ENCODE measurements at places on chromosomes 13 and 19.
A peak's percentile ranks its signal among the peaks of the same experiment; 100 is the strongest.

DNA sequence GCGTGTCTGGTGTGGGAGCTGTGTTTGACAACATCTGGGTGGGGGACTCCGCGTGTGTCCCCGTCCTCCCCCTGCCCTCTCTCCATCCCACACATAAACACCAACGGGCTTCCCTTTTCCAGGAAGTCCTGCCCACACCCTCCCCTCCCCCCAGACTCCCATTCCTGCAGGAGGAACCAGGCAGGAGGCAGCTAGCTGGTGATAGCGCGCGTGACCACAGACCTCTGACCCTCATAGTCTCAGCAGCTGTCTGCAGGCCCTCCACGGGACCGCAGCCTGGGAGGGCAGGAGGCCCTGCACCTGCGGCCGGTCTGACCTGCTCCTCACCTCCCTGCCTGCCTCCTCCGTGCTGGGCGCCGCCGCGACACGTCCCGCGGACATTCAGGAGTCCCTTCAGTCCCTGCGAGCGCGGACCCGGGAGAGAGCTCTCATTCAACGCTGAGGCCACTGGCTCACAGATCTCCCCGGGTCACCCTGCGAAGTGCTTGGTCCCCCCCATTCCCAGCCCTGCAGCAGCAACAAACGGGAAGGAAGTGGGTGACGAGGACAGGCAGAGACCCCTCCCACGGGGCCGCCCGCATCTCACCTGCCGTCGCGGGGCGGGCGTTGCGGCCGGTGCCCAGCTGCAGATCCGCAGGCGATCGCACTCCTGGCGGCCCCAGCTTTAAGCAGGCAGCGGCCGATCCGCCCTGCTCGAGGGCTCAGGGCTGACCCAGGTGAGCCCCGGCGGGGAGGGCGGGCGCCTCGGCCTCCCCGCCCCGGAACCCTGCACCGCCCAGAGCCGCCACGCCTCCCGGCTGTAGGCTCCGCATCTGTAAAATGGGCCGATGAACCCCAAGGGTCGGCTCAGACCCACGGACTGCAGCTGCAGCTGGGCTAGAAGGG lies 1.1 kb upstream of the ACP5 start:
- DNase-seq = no peak

DNA sequence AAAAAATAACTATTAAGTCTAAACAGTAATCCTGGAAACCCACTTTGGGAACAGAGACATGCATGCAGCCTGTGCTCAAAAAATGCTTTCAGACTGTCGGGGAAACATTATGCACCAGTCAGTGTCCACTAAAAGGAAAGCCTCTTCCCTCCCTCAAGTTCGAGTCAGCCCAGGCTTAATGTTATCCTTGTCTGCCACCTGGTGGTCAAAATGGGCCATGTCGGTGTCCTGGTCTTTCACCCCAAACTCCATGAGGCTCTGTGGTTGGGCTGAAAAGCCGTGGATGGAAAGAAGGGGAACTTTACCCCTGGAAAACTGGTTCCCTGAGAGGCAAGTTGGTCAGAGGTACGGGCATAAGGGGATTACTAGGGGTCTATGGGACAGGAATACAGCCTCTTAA lies 88.4 kb upstream of the ZNF492 start:
- DNase-seq = no peak

DNA sequence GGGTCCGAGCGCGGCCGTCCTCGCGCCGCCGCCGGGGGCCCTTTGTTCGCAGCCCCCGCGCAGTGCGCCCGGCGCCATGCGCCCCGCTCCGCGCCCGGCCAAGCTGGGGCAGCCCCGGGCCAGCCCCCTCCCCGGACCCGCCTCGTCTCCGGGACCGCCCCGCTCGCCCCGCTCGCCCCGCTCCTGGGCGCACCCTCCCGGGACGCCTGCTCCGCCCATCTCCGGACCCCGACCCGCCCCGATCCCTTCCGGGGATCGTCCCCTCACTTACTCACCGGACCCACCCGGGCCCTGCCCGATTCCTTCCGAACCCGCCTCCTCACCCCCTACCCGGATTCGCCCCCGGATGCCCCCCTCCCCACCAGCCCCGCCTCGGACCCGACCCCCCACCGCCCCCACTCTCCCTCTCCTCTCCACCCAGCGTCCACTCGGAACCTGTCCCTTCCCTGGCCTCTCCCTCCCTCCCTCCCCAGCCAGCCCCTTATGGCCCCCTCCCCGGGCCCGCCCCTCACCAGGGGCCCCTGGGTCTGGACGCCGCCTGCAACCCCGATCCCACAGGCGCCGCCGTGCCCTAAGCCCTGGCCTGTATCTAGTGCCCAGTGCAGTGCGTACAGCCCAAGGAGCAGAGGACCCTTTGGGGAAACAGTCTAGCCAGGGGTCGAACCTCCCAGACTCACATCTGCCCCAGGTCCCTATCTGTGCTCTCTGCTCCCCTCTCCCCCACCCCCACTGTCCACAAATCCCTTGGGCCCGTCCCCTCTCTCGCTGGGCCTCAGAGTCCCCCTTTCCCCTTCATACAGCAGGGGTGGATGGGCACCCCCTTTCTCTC lies at the start of gene CPAMD8:
TSS of gene CPAMD8 (minus strand) at position 105 of the 829 bp plus-strand sequence. CDS start 168 bp downstream, outside the sequence.
- DNase-seq = no peak

DNA sequence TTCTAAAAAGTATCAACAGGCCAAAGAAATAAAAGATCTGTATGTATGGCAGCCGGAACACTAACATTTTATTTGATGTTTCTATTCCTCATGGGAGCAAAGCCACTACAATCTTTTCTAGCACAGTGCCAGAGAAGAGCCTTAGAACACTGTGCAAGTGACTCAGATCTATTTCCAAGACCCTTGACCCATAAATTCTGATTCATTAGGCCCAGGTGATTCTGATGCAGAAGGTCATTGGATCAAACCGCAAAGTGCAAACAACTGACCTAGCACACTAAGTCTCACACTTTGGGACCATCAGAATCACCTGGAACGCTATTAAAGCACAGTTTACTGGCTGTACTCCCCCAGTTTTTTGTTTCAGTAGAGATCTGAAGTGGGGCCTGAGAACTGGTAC lies 87.6 kb downstream of the MYCBP2 start:
- no peak for DNase-seq

GRCh38 chr13:79492313-79492798 lies 11.4 kb downstream of the NDFIP2 start:
- peak; percentile 32 for DNase-seq

DNA sequence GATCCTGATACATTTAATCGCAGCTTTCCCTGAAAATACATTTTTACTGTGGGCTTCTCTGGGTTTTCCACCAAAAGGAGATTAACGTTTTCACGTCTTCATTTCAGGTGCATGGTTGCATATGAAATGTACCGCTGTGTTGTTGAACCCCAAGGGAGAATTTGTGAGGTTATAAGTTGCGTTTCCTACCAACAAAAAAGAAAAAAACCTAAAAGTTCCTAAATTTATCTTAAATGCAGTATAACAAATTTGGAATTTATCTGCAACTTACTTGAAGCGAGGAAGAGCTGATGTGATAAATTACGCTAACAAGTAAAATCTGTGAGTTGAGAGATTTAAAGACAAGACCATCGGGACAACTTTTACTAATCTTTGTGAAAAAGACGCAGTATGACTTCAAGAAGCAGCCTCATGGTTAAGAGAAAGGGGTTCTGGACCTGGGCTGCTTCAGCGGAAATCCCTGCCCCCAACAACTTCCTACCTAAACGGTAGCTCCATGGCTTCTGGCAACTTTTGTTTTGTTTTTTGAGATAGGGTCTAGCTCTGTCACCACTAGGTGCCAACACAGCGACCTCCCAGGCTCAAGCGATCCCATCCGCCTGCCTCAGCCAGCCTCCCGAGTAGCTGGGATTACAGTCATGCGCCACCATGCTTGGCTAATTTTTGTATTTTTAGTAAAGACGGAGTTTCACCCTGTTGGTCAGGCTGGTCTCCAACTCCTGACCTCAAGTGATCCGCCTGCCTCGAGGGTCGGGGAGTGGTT lies 958 bp upstream of the OBI1 start:
- no peak for DNase-seq

GRCh38 chr13:40125336-40125735 lies 469.9 kb downstream of the COG6 start:
- DNase-seq = no peak

DNA sequence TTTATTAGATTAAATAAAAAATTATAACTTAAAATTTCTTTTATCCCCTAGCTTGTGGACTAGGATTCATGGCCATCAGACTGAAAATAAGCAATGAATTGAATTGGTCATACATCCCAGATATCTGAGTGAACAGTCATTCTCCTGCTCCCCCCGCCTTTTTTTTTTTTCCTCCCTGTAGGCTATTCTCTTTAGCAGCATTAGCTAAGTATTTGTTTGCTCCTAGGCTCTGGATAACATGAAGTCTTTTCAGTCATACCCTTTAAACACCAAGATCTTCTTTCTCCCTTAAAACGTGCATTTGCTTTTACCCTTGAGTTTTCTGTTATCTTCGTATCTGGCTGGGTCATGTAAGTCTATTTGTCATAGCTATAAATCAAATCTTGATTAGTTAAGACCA lies 866.7 kb upstream of the SPRY2 start:
- DNase-seq = no peak

- no peak for DNase-seq
Measured at GRCh38 chr13:106145997-106146864, 389.2 kb downstream of the EFNB2 start.

DNA sequence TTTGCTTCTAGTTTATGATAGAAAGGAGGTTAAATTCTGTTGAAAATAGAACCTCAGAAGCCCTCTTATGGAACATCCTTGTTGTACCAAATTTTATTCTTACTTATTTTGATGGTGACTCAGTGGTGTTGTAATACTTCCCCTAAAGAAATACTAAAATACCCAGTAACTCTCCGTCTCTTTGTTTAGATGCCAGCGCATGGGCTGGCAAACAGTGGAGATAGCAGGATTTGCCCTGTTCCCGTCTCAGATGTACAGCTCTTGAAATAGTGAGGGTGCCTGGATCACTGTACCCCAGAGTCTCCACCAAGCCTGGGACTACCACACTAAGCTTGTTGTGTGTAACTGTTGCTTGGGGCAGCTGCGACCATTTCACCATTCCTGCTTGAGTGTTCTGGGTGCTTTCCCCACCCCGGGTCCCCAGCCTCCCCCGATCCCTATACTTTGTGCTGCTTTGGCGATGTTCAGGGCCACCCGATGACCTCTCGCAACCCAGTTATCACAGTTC lies 67.0 kb upstream of the TEX29 start:
- DNase-seq = no peak

GRCh38 chr13:48278806-48279205 lies 24.7 kb upstream of the RB1 start:
- DNase-seq = no peak

DNA sequence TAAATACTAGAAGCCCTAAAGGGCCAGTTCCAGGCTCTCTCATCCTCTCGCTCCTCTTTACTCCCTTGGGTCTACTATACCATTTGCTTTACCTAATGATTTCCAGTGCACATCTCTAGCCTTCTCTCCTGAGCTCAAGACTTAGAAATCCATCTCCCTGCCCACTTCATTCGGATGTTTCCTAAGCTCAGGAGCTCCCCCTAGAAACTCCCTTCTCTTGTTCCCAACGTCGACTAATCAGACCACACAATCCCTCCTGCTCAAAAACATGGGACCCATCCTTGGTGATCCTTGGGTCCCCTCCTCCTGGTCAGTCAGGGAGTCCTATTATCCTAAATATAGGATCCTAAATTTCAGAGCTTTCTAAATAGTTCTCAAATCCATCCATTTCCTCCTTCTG lies 21.1 kb upstream of the STK24 start:
- DNase-seq = no peak

DNA sequence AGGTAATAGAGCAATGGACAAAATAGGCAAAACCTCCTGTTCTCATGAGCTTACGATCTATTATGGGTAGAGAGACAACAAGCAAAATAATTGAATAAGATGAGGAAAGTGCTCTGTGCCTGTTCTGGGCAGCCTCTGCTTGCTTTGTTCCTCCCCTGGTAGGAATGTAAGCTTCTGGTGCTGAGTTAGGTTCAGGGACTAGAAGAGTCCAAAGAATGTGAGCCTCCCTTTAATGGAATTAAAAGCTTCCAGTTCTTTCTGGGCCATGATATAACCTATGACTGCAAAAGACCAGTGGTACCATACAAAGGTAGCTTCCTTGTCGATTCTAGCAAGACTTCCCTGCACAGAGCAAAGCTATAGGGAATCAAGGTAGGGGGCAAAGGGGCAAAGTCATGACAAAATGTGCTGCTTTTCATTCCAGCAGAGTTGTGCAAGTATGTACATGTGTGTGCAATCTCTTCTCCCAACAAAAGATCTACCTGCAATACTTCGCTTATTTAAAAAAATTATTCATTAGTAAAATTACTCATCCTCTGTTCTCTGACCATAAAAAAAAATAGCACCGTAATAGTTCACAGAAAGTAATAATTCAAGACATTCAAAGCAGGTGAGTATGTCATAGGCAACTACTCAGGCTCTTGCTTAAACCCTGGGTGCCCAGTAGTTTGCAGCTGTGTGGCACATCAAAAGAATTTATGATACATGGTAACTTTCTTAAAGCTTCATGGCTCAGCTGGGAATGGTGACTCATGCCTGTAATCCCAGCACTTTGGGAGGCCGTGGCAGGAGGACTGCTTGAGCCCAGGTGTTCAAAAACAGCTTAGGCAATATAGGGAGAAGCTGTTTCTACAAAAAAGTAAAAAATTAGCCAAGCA lies 21.4 kb downstream of the ACOD1 start:
- no peak for DNase-seq

DNA sequence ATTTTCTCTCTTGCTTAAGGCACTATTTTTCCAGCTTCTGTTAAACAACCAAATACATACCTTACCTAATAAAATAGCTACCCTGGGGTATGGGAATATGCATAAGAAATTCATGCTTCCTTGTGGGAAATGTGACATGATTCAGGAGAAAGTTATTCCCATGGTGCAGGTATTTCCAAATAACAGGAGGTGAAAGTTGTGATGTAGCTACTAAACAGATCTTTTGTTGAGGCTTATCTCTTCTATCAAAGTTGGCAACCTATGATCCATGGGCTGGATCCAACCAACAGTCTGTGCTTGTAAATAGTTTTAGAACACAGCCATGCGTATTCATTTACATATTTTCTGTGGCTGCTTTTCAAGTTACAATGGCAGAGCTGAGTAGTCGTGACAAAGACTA lies 177.8 kb upstream of the NBEA start:
- no peak for DNase-seq

- no peak for DNase-seq
Measured at GRCh38 chr19:10565028-10565566, 713 bp downstream of the KRI1 start.

DNA sequence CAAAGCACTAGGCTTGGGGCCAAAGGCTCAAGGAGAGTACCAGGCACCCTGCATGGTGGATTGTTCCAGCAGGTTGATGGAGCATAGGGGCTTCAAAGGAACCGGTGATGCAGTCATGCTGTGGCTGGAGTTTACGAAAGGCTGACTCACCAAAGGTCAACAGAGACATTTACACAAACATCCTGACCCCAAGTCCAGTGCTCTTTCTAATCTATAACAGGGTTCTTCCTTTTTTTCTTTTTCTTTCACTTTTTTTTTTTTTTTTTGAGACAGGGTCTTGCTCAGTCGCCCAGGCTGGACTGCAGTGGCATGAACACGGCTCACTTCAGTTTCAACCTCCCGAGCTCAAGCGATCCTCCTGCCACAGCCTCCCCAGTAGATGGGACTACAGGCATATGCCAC lies 35.6 kb upstream of the TPTE2 start:
- peak; percentile 75 for DNase-seq

GRCh38 chr13:73544175-73544574 lies 485.4 kb downstream of the KLF5 start:
- peak; percentile 4 for DNase-seq
